ENCODE measurements at places on chromosomes 1 and 21. TPM values are rescaled to one million over a fixed set of nuclear protein-coding genes. Genes with fewer than 3 reads are reported as not detected.
A peak's percentile ranks its signal among the peaks of the same experiment; 100 is the strongest.

DMRTA2 gene
- not detected for total RNA-seq

- DNase-seq: no peak
Measured at GRCh38 chr1:9191231-9191630, 43.3 kb upstream of the H6PD start.

DNA sequence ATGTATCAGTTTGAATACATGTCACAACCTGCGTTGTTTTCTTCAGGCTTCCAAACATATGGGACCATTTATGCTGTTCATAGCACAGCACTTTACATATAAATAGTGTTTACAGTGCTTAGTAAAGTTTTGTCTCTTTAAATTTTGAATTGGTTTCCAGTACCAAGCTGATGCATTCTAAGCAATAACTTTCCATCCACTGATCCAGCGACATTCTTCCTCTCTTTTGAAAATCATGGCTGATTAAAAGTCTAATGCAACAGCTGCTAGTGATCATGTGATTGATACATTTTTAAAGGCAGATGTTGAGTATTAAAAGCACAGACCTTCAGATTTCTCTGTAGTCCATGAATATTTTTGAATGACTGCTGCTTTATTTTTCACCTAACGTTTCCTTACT lies 154.9 kb downstream of the PTPRC start:
- no peak for DNase-seq

- no peak for DNase-seq
Measured at GRCh38 chr1:48547561-48548220, 75.7 kb upstream of the SPATA6 start.

- DNase-seq: peak; percentile 66
Measured at GRCh38 chr1:204647114-204647804, 38.3 kb downstream of the LRRN2 start.

ZFP69B gene
- total RNA-seq: 5.4 TPM

RHOU gene
- total RNA-seq: 3.5 TPM

GRCh38 chr1:2856066-2856390 lies 54.5 kb upstream of the TTC34 start:
- no peak for DNase-seq

CYP4A11 gene
- not detected for total RNA-seq

- no peak for DNase-seq
Measured at GRCh38 chr1:82387012-82387366, 586.3 kb downstream of the ADGRL2 start.

IKBKE gene
- 17.0 TPM for total RNA-seq

- DNase-seq: peak; percentile 85
Measured at GRCh38 chr1:151314137-151314875, 12.9 kb downstream of the PI4KB start.

ADGRL4 gene
- 19.6 TPM for total RNA-seq

SHE gene
- total RNA-seq: not detected

GRCh38 chr21:44801468-44802395 lies at the start of gene UBE2G2:
Gene UBE2G2, minus strand, starts transcription at chr21:44801820. Its CDS starts 72 bp downstream, at chr21:44801748.
- peak; percentile 52 for DNase-seq

Measured in astrocyte (in vitro differentiated cells and primary cell).